Activated naive CD8-positive, alpha-beta T cell treated with anti-CD3 and anti-CD28 coated beads for 36 hours (primary cell): ENCODE measurements at places on chromosomes 12 and 14.

DNA sequence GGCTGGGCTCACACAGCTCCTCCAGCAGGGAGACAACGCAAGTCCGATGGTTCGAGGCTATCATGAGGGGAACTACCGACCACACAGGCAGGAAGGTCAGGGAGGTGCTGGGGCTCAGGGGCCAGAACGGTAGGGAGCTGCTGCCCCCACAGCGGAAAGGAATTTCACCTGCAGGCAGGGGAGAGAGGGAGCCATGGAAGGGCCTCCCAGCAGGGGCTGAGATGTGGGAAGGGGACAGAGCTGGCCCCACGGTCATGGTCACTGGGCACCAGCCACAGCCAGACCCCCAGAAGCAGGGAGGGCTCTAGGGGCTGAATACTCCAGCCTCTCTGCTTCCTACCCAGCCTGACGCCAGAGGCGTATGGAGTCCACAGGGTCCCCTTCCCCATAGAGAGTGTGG is 103.1 kb downstream of the SCARB1 start:
- DNase-seq: no peak

- DNase-seq: no peak
These were observed 99.4 kb downstream of the CRADD start for GRCh38 chr12:93776581-93777018.

DNA sequence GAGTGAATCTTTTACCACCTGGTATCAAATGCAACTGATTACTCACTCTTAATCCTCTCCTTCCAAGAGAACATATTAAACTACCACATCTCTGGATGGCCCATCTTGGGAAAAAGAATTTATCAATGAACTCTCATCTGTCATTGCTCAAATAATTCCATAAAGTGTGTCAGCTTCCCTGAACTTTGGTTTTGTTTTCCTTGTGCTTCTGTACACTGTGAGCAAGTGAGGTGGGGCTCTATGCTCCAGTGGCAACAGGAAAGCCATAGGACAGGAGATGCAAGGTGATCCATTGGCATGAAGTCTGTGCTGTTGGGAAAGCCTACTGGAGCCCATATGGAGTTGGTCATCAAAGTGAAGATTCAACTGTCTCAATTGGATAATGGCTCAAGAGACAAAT is 17.4 kb downstream of the OTOGL start:
- DNase-seq: no peak

- no peak for DNase-seq
These were observed 13.5 kb downstream of the ZNF605 start for GRCh38 chr12:132942611-132943010.
